GM04503 (cell line): ENCODE measurements at places on chromosomes 5 and 9.

GRCh38 chr5:130555429-130555828 lies 609.6 kb downstream of the HINT1 start:
- DNase-seq = no peak

GRCh38 chr9:14362175-14362574 lies 48.2 kb upstream of the NFIB start:
- peak; percentile 38 for DNase-seq

GRCh38 chr5:373710-374602 lies 52.4 kb downstream of the AHRR start:
- no peak for DNase-seq

GRCh38 chr5:78242001-78242400 lies 52.5 kb downstream of the AP3B1 start:
- DNase-seq = peak; percentile 3

DNA sequence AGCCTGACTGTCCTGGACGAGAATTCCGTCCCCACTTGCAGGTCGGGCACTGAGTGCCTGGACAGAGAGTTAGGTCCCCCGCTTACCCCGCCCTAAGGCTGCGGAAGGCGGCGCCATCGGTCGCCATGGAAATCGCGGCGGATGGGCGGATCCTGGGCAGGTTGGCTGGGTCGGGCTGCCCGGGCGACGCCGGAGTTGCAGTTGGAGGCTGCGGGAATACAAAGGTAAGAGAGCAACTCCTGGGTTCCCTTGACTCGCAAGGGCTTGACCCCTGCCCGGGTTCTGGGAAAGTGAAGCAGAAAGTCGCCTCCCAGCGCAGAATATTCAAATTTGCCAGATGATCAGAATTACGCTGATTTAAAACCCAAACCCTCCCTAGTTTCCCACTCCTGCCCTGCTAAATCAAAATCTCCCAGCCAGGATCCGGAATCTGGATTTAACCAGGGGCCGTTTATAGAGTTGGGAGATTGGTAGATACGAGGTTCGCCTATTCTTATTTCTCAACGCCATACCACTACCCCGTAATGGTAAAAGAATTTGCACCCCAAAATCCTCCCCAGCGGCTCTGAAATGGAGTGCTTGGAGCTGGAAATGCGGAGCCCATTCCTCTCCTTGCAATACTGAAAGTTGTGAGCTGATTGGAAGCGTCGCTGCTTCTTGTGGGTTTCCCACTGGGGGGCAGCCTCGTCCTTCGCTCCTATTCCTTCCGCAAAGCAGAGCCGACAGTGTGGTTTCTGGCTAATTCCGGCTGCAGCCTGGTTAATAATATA lies 156.4 kb upstream of the RASEF start:
- peak; percentile 27 for DNase-seq

DNA sequence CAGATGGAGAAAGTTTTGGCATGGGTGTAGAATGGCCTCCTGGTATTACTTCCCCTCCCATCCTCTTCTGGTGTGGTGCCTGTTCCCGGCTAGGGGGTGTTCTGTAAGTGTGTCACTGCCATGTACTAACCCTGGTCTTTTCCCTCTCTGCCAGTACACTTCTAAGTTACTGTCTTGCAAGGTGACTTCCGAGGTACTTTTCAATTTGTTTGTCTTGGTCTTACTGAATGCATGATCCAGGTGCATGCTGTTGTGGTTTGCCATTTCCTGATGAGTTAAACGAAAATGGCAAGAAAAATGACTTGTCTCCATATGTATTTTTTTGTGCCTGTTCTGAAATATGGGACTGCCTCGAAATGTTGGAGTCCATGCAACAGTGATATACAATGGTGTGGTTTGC lies 46.0 kb downstream of the C9orf152 start:
- no peak for DNase-seq

DNA sequence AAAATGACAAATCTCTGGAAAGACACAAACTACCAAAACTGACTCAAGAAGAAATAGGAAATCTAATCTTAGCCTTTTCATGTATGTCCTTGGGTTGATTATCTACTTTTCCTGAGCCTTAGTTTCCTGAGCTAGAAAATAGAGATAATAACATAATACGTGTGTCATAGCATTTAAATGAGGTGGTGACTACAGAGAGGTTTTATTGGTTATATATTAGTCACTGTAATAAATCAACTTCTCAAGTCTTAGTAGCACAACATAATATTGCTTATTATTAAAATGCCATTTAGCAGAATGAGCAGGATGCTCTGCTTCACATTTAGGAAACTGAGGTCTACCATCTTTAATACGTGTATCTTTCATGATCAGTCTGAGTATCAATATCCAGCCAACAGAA lies 7.1 kb upstream of the PJA2 start:
- DNase-seq = no peak

DNA sequence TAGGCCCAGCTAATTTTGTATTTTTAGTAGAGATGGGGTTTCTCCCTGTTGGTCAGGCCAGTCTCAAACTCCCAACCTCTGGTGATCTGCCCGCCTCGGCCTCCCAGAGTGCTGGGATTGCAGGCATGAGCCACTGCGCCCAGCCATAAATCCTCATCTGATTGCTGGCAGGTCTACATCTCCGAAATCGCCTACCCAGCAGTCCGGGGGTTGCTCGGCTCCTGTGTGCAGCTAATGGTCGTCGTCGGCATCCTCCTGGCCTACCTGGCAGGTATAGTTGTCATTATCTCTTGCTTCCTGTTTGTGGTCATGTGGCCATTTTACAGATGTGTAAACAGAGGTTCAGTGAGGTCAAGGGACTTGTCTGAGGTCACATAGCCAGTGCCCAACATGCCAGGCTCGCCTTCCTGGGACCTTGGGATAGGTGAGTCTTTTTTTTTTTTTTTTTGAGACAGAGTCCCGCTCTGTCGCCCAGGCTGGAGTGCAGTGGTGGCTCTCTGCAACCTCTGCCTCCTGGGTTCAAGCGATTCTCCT lies 2.8 kb downstream of the SLC2A8 start:
- no peak for DNase-seq

DNA sequence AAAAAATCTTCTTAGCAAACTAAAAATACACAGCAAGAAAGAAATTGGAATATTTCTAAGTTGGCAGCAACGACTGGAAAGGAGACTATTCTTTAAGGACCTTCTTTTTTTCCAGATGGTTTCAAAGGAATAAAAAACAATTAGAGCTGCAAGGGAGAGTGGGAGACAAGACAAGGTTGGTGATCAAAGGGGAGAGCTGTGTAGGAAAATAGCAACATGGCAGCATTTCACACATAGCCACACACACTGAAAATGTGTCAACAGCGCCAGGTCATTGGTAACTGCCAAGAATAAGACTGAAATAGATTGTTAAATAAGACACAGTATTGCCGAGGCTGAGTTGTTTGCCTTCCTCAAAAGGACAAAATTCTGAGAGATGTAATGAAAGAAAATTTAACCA lies 88.1 kb upstream of the TLE1 start:
- DNase-seq = no peak

DNA sequence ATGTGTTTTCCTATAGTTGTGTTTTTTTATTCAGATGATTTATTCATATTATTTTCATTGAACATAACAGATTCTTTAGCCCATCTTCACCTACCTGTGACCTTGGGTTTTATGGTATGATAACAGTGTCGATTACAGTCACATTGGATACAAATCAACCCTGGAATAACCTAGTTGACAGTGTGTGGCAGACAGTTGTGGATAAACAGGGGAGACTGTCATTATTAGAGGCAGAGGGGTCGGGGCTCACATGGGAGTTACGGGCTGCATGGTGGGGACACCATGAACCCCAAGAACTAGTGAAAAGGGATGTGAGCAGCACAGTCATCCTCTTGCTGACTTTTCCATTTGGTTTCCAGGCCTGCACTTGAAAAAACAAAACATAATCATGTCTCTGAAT lies 29.9 kb upstream of the MAP1B start:
- DNase-seq = no peak

DNA sequence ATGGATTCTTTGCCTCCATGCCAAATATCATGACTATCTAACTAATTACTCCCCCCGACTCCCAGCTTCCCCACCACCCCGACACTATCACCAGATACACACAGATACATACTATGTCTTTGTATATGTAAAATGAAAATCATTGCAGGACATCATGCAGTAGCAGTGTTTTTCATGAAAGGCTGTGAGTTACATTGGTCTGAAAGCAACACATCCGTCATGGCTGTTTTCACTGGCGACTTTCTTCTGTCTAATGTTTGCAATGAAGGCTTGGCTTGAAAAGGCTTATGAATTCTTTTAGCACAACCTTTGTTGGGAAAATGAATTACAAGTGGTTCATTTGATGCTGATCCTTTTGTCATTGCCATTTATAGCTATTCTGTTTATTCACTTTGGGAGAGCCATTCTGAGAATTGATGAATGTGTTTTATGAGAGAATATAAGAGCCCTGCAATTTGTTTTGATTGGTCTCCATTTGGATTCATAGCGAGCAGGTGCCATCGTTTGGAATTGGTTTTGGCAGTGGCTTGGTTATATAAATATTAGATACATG lies 103.4 kb downstream of the PIP5K1B start:
- DNase-seq = no peak
